ENCODE measurements at places on chromosomes 1 and 21. TPM values are rescaled to one million over a fixed set of nuclear protein-coding genes. Genes with fewer than 3 reads are reported as not detected.

CATSPERE gene
- total RNA-seq = 0.42 TPM

ADAM30 gene
- total RNA-seq = not detected

LIN28A gene
- not detected for total RNA-seq

GBP3 gene
- 33.6 TPM for total RNA-seq

CLCA4 gene
- total RNA-seq = not detected

DNA sequence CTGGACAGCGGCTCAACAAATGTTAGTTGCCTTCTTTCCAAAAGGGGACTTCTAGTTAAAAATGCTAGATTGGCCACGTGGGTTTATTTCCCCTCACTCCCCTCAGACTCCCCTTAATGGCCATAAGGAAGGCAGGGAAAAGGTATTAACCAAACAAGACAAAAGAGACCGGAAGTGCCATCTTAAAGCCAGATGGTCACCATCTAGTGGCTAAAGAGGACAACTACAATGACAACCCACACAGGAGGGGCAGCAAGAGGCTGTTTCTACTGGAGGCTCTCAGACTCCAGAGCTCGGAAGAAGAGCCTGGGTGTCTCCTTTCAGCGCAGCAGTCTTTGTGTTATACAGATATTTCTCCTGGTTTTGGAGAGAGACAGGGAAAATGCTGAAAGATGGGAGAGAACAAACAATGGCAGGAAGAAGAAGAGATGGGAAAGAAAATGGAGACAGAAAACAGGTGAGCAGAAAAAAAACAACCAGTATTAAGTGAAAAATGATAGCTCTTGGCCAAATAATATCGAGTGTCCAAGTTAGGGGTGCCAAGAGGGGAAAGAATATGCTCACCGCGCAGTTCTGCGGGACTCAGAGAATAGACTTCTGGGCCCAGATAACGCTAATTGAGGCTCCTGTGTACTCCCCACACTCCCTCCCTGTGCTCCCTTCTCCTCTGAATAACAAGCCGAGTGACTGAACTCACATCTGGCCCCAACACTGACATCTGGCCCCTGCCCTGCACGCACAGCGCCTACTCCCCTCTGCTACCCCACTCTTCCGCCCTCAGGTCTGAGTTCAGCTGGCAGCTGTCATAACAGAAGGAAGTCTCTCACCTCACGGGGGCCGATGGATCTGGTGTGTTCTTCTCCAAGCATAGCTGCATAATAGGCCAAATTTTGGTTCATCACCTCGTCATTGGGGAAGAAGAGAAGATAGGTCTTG lies 9.6 kb downstream of the P3H1 start:
- DNase-seq = peak; percentile 79

GRCh38 chr21:20789729-20790500 lies 208.3 kb upstream of the NCAM2 start:
- DNase-seq = no peak

DNA sequence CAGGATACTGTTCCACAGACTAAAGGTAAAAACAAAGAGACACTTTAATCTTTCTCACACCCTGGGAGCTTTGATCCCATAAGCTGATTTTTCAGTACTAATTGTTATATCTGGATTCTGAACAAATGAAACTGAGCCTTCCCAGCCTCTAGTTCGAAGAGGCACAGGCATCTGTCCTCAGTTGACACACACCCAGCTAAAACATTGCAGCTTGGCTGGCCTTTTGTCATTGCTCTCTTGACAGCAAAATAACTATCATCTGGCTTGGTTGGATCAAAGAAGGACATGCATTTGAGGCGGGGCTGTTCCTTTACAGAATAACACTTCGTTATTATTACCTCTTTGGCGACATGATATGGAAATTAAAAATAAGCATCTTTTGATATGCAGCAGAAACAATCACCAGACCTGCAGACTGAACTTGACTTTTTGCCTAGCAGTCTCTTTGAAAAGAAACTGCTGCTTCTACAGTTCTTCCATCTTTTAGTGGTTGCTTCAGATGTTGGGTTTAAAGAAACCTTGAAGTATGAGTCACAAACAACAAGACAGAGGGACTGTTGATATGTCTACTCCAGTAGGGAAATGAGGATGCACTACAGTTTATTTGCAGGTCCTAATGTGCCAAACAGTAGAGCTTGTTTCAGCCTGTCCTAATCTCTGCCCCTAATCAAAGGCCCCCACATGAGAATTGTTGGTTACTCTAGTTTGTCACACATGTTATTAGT lies 166.5 kb downstream of the TPR start:
- DNase-seq = no peak

DNA sequence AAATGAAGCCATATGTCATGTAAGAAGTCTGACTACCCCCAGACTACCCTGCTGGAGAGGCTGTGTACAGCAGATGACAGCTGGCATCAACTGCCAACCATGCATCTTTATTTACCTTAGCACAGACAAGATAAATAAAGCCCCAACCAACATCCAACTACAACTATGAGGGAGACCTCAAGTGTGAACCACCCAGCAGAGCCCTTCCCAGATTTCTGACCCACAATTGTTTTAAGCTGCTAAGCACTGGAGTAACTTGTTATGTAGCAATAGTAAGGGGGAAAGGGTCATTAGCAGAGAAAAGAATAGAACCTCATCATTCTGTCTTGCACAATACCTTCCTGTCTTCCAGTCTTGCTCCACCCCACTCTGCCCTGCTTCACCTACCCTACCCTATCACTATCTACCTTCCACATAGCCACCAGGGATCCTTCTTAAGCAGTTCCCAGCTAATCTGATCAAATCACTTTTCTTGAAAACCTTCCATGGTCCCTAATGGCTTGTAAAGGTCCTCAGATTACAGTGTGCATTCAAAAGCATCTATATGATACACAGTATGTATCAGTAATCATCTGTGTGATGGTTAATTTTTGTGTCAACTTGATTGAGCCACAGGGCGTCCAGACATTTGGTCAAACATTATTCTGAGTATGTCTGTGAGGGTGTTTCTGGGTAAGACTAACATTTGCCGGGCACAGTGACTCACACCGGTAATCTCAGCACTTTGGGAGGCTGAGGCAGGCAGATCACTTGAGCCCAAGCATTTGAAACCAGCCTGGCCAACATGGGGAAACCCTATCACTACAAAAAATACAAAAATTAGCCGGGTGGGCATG lies 19.6 kb upstream of the RBM15 start:
- no peak for DNase-seq

DNA sequence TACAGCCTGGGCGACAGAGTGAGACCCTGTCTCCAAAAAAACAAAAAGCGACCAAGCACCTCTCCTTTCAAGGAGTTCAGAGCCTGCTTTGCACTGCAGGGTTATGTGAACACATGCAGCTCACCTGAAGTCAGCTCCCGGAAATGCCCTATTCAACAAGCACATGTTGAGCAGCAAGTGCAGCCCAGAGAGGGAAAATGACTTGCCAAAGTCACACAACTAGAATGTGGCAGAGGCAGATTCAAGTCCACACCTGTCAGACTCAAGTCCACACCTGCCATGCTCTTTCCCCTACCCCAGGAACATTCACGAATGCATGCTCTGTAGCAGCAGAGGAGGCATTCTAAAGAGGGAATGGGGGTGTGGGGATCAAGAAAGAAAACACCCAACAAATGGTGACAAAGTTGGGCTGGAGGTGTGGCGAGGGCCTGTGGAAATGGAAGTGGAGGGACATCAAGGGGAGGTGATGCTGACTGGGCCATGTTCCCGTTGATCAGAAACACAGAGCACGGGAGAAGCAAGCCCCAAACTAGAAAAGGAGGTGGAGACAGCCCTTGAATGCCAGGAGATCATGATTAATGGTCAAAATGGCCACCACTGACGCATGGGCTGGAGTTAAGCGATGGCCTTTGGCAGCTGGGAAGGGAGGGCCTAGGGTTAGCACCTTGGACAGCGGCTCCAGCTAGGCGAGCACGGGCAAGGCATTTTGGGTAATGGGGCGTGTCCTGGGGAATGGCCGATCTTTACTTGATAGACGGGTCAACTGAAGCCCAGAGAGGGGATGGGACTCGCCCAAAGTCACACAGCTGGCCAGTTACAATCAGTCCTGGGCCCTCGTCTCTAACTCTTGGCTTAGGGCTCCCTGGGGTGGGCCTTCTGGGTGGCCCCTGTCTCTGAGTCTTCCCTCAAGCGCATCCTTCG lies 21.5 kb downstream of the RAP1GAP start:
- DNase-seq = peak; percentile 79

DNA sequence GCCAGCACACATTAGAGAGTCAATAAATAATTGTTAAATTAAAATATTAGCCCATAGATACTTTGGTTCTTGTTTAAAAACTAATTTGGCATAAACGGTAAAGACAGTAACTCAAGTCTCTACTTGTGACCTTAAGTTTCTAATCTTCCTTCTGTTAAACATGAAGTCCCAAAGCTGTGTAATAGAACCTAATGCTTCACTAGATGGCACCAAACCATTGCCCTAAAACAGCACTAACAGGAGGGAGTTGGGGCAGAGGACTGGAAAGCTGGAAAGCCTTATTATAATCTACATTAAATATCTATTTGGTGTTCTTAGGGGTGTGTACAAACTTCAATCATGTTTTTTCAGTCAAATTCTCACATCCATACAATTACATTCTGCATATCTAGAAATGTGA lies 176.7 kb downstream of the OLFM3 start:
- DNase-seq = peak; percentile 8

DNA sequence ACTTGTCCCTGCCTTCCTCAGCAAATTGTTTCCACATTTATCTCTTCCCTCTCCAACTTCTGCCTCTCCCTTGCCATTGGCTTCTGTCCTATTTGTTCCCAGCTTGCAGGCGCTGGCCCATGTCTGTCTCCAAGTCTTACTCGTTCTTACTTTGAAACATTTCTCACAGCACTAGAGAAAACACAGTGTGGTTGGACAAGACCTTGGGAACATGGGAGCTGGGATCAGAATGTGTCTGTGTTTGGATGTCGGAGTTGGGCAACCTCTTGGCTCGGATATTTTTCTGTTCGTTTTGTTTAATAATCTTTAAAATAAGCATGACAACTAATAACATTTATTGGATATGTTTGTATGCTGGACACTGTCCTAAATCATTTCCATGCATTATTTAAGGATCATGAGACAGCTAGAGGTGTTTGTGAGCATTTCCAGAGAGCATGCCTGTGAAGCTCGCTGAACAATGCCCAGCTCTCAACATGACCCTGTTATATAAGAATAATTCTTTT lies 5.9 kb upstream of the BRWD1 start:
- DNase-seq = no peak

- DNase-seq = no peak
These were observed 765 bp upstream of the VPS45 start for GRCh38 chr1:150066838-150067183.

DNA sequence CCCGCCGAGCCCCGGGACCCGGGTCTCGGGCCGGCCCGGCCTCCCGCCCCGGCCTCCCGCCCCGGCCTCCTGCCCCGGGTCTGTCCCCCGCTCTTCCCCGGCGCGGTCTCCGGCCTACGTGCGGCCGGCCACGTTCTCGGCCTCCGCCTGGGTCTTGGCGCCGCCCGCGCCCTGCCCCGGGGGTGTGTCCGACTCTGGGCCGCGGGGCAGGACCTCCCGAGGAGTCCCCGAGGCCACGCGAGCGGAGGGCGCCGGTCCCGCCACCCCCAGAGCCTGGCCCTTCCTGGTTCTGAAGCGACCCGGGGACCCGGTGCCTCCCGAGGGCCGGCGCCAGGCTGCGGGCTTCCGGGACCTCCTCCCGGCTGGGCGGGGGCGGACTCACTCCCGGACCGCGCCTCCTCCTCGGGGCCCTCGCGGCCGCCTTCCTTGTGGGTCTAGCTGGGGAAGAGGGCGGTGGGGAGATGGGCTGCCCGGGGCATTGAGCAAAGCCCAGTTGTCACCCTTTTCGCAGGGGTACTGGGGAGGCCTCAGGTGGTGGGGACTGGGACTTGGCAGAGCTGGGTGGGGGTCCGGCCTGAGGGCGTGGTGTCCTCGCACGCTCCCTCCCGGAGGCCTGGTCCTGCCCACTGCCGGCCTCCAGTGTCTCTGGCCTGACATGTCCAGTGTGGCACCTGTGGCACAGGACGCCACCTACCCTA lies 558 bp downstream of the PFKL start:
- DNase-seq = peak; percentile 54

DNA sequence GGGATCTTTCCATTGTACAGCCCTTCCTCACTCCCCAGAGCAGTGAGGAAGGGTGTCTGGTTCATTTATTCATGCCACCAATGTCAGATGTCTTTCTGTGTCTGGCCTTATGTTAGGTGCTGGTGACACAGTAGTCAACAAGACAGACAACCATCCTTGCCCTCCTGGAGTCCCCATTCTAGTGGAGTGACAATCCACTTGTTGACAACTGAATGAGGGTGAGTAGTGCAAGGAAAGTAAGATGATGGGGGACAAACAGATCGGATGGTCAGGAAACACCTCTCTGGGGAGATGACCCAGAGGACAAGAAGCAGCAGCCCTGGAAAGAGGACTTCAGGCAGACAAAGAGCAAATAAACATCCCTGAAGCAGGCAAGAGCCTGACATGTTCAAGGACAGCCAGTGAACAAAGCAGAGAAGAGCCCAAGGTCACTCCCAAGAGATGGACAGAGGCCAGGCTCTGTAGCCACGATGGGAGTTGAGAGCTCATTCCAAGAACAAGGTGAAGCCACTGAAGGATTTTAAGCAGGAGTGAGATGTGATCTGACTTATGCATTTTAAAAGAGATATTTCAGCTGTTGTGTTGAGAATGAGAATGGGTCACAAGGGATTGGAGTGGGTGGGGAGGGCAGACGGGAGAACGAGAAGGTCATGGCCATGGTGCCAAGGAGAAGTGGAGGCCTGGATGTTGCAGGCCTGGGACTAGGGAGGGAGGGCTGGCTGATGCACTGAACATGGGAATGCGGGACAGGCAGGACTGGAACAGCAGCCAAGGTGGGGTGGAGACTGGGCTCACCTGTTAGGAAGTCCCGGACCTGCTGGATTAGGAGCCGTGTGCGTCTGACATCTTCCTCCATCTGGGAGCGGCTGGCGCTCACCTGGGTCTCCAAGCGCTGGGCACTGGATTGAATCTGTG lies 30.2 kb downstream of the LAMB3 start:
- no peak for DNase-seq

- DNase-seq = no peak
These were observed 13.2 kb downstream of the SEMA6C start for GRCh38 chr1:151133018-151133806.

DNA sequence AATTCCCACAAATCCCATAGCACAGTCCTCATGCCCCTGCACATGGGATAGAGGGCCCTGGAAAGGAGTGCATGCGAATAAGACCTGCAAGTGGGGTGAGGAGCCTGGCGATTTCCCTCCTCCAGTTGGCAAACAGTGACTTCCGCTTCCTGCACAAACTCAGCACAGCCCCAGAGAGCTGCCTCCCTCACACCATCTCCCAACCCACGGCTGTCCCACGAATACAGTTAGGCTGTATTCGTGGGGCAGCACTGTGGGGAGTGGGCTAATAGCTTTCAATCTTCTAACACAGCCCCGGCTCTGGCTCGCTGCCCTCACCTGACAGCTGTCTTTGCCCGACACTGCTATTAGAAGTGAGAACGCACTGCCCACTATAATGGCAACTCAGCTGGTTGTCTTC lies 28.2 kb upstream of the CNTN2 start:
- DNase-seq = no peak

- no peak for DNase-seq
These were observed 44.0 kb downstream of the MAGI3 start for GRCh38 chr1:113434081-113434873.

DNA sequence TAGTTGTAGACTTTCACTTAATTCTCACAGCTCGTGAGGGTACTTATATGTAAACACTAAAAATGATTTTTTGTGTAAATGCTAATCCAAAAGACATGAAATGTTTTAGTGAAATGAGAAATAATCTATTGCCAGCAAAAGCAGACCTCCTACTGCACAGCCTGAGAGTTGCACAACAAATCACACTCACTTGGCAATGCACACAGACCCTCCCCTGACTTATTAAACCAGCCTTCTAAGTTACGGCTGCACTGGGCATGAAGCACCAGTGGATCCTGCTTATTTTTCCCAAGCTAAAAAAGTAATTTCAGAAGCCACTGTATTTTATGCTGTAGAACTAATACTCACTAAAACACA lies 10.3 kb downstream of the ERRFI1 start:
- DNase-seq = no peak

All from dermis blood vessel endothelial cell (primary cell).